GM12878 (cell line): ENCODE measurements at places on chromosomes 2 and 18. TPM values are rescaled to one million over a fixed set of nuclear protein-coding genes. Genes with fewer than 3 reads are reported as not detected.
A peak's percentile ranks its signal among the peaks of the same experiment; 100 is the strongest.

GRCh38 chr2:12008425-12009061 is 262.1 kb downstream of the LPIN1 start:
- H3K4me3 ChIP-seq = no peak overlapping the region
- no peaks in the 10 kb centered on the region; the same call in 1 of the 2 replicates for H3K36me3 ChIP-seq
- DNase-seq = peak; percentile 79
- no peaks in the 10 kb centered on the region for H3K27me3 ChIP-seq
- peaks cover 63% of the 10 kb centered on the region for H3K4me1 ChIP-seq
- peak overlapping the region; percentile 57 for H3K27ac ChIP-seq

GRCh38 chr2:86675104-86675503 is 45.0 kb upstream of the RMND5A start:
- H3K4me1 ChIP-seq = no peaks in the 10 kb centered on the region
- no peak overlapping the region for H3K27ac ChIP-seq
- H3K36me3 ChIP-seq = no peaks in the 10 kb centered on the region
- H3K4me3 ChIP-seq = no peak overlapping the region
- DNase-seq = no peak
- H3K27me3 ChIP-seq = no peaks in the 10 kb centered on the region

- peaks cover 8% of the 10 kb centered on the region for H3K27me3 ChIP-seq
- H3K4me1 ChIP-seq = no peaks in the 10 kb centered on the region
- no peaks in the 10 kb centered on the region for H3K36me3 ChIP-seq
- no peak overlapping the region for H3K4me3 ChIP-seq
- H3K27ac ChIP-seq = no peak overlapping the region
Observed at GRCh38 chr2:240431661-240432424, 3.6 kb upstream of the GPC1 start.

Gene SCN2A
- total RNA-seq = not detected in 2 replicates

DNA sequence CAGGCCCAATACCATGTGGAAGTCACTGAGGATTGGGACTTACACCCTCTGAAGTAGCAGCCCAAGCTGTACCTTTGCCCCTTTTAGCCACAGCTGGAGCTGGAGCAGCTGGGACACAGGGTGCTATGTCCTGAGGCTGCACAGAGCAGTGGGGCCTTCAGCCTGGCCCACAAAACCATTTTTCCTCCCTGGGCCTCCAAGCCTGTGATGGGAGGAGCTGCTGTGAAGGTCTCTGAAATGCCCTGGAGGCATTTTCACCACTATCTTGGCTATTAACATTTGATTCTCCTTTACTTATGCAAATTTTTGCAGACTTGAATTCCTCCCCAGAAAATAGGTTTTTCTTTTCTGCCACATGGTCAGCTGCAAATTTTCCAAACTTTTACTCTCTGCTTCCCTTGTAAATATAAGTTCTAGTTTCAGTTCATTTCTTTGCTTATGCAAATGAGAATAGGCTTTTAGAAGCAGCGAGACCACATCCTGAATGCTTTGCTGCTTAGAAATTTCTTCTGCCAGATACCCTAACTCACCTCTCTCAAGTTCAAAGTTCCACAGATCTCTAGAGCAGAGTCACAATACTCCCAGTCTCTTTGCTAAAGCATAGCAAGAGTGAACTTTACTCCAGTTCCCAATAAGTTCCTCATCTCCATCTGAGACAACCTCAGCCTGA is 213.8 kb upstream of the MGAT5 start:
- peaks cover 28% of the 10 kb centered on the region for H3K4me1 ChIP-seq
- H3K36me3 ChIP-seq = no peaks in the 10 kb centered on the region
- peak; percentile 31 for DNase-seq
- H3K27ac ChIP-seq = peak overlapping the region; percentile 63

- peak overlapping the region; percentile 96 for H3K27ac ChIP-seq
- no peak for DNase-seq
- no peaks in the 10 kb centered on the region for H3K27me3 ChIP-seq
- no peaks in the 10 kb centered on the region for H3K36me3 ChIP-seq
- H3K4me3 ChIP-seq = peak overlapping the region; percentile 84
Observed at GRCh38 chr18:21109936-21110712, 1.5 kb downstream of the ROCK1 start.

Gene TSN
- total RNA-seq = 58.3 and 61.4 TPM in 2 replicates

DNA sequence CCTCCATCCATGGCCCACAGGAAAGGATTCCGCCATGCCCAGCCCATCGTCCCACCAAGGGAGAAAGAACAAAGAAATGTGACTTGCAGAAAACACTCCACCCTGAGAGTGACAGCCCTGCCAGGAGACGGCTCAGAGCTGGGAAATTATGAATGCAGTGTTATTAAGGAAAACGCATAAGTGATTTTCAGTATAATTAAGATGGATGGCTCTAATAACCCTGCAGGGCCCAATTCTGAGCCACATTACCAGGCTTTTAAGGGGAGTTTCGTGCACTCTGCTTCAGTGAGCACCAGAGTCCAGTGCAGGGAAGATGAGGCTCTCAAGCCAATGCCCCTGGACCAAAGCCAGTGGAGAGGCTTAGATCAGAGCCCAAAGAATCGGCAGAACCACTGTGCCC is 10.6 kb upstream of the TEX51 start:
- no peaks in the 10 kb centered on the region for H3K27me3 ChIP-seq
- H3K36me3 ChIP-seq = no peaks in the 10 kb centered on the region
- no peaks in the 10 kb centered on the region for H3K4me1 ChIP-seq
- no peak overlapping the region for H3K4me3 ChIP-seq

GRCh38 chr2:216362730-216363129 is 9.6 kb downstream of the MARCHF4 start:
- H3K27me3 ChIP-seq = peaks cover 5% of the 10 kb centered on the region
- H3K36me3 ChIP-seq = no peaks in the 10 kb centered on the region
- DNase-seq = no peak
- no peak overlapping the region for H3K27ac ChIP-seq
- no peaks in the 10 kb centered on the region for H3K4me1 ChIP-seq

Gene TTN
- total RNA-seq = 7.5 and 9.0 TPM in 2 replicates

DNA sequence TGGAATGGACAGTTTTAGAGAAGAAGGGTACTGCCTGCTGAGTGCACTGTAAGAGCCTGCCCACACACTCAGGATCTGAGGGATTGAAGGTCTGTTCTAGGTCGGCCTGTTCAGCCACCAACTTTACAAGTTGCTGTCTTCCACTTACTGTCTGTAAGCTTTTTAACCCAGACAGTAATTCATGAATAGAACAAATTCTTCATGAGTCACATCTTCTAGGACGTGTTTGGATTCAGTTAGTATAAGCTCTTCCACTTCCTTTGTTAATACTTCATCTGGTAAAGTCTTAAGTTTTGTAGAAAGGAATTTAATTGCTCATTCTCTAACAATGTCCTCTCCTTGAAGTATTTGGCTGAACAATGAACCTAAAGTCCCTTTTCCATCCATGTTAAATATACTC is 74.6 kb downstream of the PDE11A start:
- DNase-seq = no peak
- no peak overlapping the region for H3K27ac ChIP-seq
- H3K27me3 ChIP-seq = no peaks in the 10 kb centered on the region
- no peak overlapping the region for H3K4me3 ChIP-seq

DNA sequence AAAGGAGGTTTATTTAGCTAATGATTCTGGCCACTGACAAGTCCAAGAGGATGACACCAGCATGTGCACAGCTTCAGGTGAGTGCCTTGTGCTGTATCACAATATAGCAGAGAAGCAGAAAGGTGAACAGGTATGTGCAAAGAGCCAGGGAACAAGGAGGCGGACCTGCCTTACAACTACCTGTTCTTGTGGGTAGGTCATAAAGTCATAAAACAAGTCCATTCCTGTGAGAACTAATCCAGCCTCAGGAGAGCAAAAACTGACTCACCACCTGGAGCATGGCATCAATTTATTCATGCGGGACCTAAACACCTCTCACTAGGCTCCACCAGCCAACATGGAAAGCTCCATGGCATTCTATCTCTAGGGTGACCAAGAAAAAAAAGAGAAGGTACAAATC is 234.2 kb downstream of the ASXL3 start:
- no peak overlapping the region for H3K27ac ChIP-seq
- H3K4me1 ChIP-seq = no peaks in the 10 kb centered on the region
- DNase-seq = no peak
- H3K36me3 ChIP-seq = no peaks in the 10 kb centered on the region
- H3K4me3 ChIP-seq = no peak overlapping the region

GRCh38 chr2:19916385-19916950 is 14.7 kb upstream of the TTC32 start:
- H3K36me3 ChIP-seq = no peaks in the 10 kb centered on the region
- H3K4me3 ChIP-seq = no peak overlapping the region
- DNase-seq = no peak
- H3K27ac ChIP-seq = no peak overlapping the region

DNA sequence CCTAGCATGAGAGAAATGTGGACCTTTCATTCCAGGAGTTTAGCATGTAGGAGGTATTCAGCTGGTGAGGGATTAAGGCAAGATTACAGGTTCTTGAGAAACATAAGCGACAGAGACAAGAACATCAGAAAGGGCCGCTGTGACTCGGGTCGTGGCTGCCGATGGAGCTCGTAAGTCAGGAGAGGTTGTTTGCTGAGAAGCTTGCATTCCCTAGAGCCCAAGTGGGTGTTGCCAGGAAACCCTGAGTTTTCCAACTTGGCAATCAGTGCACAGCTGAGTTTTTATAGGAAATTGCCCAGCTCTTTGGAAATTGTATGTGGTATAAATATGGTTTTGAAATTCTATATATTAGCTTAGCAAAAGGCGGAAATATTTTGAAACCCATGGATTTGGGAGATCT is 46.4 kb upstream of the CYP1B1 start:
- DNase-seq = no peak
- H3K4me3 ChIP-seq = no peak overlapping the region
- H3K27ac ChIP-seq = no peak overlapping the region
- H3K4me1 ChIP-seq = no peaks in the 10 kb centered on the region

- no peak overlapping the region for H3K27ac ChIP-seq
- no peak overlapping the region for H3K4me3 ChIP-seq
- no peaks in the 10 kb centered on the region for H3K27me3 ChIP-seq
- no peak for DNase-seq
- H3K4me1 ChIP-seq = no peaks in the 10 kb centered on the region
Observed at GRCh38 chr2:211498551-211499205, 942.3 kb downstream of the CPS1 start.

Gene TCF23
- total RNA-seq = not detected in 2 replicates

GRCh38 chr2:43531251-43531650 is 64.6 kb downstream of the THADA start:
- no peaks in the 10 kb centered on the region for H3K4me1 ChIP-seq
- no peaks in the 10 kb centered on the region for H3K27me3 ChIP-seq
- no peak overlapping the region for H3K4me3 ChIP-seq
- 0 out of 2 replicates have a peak, but pooled peaks cover 2% of the 10 kb centered on the region for H3K36me3 ChIP-seq
- DNase-seq = no peak

Gene CBLN2
- total RNA-seq = 0.21 and 0.38 TPM in 2 replicates

GRCh38 chr2:28185891-28186290 is 206.8 kb upstream of the FOSL2 start:
- no peak for DNase-seq
- H3K4me3 ChIP-seq = no peak overlapping the region
- no peaks in the 10 kb centered on the region for H3K36me3 ChIP-seq
- no peaks in the 10 kb centered on the region for H3K4me1 ChIP-seq
- H3K27me3 ChIP-seq = no peaks in the 10 kb centered on the region

Gene CELF4
- not detected in 2 replicates for total RNA-seq

DNA sequence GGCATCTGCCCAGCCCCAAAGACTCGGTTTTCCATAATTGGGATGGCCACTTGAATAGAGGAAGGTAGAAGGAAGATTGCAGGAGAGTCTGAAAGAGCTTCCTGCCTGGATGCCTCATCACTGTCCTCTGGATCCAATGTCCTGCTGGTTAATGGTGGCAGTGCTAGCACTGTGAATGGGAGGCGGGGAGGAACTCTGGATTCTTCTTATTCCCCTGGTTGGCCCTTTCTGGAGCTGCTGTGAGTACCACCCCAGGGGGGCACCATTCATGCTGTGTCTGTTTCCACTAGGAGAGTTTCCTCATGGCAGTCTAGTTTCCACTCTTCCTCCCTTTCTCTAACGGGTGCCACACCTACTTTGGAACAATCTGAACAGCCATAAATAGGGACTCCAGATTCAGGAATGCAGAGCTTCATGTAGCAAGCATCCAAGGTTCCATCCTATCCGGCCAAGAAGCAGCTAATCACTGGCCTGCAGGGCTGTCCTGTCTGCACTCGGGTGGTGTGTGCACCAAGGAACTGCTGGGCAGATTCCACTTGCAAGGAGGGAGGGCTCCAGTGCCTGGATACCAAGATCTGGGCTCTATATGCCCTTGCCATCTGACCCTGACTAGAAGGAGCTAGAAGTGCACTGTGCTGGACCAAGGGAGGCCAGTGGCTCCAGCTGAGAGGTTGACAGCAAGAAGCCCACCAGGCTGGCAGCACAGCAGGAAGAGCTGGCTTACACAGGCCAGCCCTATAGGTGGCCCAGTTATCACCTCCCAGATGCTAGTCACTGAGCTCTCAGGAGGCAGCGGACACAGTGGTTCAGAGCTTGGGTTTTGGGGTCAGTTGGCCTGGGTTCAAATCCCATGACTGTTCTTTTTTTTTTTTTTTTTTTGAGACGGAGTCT is 4.6 kb upstream of the ATOH8 start:
- DNase-seq = no peak
- peaks cover 13% of the 10 kb centered on the region for H3K4me1 ChIP-seq
- peaks cover 3% of the 10 kb centered on the region for H3K27me3 ChIP-seq
- H3K27ac ChIP-seq = no peak overlapping the region
- H3K4me3 ChIP-seq = no peak overlapping the region

Gene CRYGD
- not detected in 2 replicates for total RNA-seq

Gene DNAH7
- 0.19 and 0.31 TPM in 2 replicates for total RNA-seq

- H3K36me3 ChIP-seq = no peaks in the 10 kb centered on the region
- no peak overlapping the region for H3K4me3 ChIP-seq
- no peaks in the 10 kb centered on the region for H3K27me3 ChIP-seq
- no peak for DNase-seq
- H3K27ac ChIP-seq = no peak overlapping the region
Observed at GRCh38 chr2:11569636-11570035, 35.8 kb downstream of the GREB1 start.
